ENCODE measurements at places on chromosomes 7 and 10.

DNA sequence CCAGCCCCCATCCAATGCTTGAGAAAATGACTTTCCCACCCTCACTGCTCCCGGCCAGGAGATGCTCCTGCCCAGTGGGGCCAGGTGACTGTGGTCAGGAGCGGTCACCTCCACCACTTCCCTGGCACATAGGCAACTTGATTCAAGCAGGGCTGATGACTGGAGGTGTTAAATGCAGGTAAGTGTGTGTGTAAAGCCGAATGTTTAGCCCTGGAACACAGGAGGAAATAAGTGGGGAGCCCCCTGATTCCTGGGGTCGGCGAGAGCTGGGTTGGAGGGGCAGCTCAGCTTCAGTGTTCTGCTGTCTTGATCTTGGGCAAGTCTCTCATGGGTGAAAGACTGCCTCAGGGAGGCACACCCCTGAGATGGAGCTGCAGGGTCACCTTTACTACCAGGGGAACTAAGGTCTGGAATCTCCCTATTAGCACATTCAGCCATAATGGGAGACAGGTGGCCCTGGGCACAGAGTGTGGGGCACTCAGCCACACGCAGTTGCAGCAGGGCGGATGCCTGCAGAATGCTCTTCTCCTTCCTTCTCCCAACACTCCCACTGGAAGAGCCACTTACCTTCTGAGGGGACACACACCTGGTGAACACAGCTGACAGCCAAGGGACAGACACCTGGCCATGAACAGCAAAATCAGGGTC lies 124.1 kb downstream of the PTPN20 start:
- no peak for DNase-seq

- no peak for DNase-seq
Measured at GRCh38 chr10:17375936-17376584, 78.3 kb downstream of the ST8SIA6 start.

- DNase-seq, result no peak
Measured at GRCh38 chr10:5449823-5450222, 37.5 kb downstream of the NET1 start.

- DNase-seq, result no peak
Measured at GRCh38 chr10:49508249-49508648, 30.7 kb downstream of the ERCC6 start.

DNA sequence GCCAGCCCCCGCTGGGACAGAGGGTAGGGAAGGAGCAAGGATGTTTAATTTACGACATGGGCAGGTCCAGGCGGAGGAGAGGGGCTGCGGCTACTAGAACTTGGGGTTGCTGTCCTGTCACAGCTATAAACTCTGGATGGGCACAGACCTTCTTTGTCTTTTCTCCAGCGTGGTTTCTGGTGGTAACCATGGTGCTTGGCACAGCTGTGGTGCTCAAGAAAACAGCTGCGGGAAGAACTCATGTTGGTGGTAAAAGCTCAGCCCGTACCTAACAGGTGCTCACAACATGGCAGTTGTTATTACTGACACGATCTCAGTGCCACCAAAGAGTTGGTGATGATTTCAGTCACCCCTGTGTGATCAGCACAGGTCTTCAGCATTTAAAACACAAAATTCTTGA lies 13.8 kb downstream of the BAIAP2L1 start:
- DNase-seq, result no peak

- no peak for DNase-seq
Measured at GRCh38 chr7:143043391-143043790, 8.8 kb upstream of the OR6V1 start.

DNA sequence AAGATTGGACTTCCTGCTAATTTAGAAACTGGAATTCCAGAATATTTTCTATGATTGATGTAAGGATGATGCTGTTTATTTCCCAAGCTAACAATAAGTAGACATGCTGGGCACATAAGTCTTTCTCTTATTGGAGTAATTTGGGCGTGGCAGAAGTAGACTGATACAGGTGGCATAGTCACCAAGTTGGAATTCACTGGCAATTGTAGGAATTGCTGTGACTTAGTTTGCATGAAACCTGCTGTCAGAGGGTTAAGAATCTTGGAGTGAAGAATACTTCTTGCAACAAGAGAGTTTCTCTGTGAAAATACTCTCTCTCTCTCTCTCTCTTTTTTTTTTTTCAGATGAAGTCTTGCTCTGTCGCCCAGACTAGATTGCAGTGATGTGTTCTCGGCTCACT lies 569.7 kb downstream of the REEP3 start:
- DNase-seq, result no peak

DNA sequence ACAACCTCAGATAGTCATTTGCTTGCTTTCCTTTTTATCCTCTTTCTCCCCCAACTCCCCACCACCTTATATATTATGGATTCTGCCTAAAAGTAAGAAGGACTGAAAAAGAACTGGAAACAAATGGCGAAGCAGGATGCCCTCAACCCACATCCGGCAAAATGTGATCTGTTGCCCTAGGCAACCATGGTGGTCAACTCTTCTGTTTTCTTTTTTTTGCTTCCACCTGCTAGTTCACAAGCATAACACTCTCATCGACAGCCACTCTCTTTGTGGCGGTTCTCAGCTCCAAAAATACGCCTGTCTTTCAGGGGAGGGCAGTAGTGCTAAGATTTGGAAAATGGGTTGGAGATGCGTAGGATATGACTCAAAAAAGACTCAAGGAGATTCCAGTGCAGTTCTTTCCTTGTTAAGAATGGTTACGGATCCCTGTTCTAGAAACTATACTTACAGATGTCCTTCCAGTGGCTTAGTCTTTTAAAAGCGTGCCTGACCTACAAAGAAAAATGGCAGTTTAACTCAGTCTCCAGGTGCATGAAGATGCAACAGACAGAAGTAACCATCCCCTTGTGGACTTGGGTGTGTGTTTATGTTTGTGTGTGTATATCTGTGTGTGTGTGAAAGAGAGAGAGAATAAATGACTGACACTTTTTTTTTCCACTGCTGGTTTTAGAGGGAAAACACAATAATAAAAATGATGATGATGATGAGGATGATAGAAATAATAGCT lies 10.7 kb downstream of the APBB1IP start:
- DNase-seq, result no peak

Measured in body of pancreas (tissue), 4 donors.